SK-N-DZ (cell line): ENCODE measurements at places on chromosomes 1 and 21.

DNA sequence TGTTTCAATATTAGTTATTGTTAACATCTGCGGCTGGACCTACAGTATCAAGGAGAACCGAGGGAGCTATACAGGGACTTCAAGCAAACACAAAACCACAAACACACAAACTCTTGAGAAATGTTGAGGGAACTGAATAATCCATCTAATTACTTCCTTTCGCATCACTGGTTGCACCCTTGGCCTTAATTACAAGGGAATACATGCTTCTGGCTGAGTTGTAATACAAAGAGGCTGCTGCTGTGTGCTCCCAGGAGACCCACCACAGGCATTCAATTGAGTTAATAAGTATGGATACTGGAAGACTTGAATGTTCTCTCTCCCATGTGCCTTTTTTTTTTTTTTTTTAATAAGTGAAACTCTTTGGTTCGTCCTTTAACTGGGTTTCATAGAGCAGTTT, 16.8 kb upstream of the SMYD2 start:
- DNase-seq = no peak

DNA sequence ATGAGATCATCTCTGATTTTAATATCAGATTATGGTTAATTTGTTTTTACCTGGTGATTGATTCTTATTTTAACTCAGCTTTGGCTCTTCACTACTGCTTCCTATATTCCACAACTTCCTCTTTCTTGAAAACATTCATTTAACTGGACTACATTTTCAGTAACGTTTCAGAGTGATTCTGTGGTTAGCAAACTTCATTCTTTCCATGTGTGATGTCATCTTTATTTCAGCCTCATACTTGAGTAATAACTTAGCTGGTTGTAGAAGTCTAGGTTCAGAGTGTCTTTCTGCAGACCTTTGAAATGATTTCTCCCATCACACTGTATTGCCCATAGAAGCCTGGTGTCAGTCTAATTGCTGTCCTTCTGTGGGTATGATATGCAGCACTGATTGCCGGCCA, 36.0 kb upstream of the SLC35F3 start:
- no peak for DNase-seq

DNA sequence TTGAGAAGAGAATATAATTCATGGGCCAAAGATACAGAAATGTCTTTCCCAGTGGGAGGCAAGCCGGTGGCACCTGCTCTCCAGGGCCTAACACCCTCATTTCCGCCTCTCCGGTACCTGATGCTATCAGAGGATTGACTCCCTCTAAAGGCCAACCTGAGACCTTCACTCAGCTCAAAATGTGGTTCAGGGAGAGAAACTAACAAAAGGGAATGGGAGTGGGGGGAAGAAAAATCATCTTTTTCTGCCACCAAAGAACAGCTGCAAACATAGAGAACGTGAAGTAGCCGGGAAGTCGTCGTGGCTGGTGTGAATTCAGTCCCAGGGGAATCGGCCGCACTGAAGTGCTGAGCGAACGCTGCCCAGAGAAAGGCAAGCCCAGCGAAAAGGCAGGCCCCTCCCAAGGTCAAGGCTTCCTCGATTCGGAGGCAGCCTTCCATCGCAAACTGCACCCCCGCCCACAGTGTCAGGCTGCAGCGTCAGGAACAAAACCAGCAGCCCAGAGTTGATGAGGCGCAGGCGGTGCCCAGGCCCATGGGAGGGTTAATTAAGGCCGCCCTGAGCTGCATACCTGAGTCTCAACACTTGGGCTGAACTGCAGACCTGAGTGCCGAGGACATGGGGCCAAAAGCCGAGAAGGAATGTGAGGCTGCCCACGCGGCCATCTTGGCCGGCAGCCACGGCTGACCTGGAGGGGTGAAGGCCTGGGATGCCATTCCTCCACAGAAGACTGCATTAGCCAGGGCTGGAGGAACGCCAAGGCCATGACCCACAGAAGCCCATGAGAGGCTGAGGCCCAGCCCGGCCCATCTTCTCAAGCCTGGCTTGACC, 160.2 kb downstream of the PSMG1 start:
- peak; percentile 46 for DNase-seq

GRCh38 chr1:79760531-79760930, 754.0 kb upstream of the ADGRL4 start:
- DNase-seq = no peak

DNA sequence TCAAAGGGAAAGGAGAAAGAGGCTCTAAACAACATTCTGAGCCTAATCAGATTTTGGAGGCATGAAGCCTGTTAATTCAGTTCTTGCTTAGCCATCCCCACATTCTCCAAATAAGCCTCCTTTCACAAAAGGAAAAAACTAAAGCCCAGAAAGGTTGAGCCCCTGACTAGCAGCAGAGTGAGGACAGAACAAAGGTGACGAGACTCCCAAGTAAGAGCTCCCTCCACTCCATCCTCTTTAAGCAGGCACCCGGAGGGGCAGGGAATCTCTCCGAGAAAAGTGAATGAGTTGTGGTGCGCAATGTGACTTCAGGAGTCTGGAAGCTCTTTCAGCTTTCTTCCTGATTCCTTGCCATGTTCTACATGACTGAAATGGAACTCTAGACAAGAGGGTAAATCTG, 43.4 kb upstream of the MYBPHL start:
- DNase-seq = no peak

DNA sequence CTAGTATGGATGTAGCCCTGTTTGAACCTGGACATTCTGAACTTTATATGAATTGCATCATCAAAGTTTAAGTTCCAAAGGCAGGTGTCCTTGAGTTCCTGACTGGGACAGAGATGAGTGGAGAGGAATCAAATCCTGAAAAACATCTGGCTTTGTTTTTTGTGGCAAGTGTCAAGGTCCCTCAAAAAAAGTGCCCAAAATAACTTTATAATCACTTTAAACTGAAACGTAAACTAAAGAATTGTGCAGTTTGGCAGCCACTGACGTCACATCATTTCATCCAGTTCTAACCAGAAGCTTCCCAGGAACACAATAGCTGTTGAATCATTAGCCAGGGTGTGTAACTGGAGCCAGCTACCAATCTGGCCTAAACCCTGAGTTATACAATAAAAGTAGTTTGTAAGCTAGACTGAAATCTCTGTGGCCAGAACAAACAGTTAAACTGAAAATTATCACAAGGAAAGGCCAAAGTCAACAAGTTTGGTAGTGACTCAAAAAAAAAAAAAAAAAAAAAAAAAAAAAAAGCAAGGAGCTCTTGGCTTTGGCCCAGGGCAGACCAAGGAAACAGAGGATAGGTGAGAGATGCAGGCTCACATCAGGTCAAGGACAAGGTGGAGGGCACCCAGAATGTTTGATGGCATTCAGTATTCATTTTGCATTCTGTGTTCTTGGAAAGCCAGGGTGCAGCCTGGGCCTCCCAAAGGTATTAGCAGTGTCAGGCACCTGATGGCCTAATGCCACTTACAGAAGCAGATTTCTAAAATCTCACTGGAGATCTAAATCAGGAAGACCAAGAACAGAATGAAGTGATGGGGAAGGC, 74.3 kb downstream of the TNFSF18 start:
- no peak for DNase-seq

GRCh38 chr1:232891071-232891470, 59.3 kb upstream of the NTPCR start:
- DNase-seq = no peak
